NCI-H82 (cell line): ENCODE measurements at places on chromosomes 1 and 21.
A peak's percentile ranks its signal among the peaks of the same experiment; 100 is the strongest.

GRCh38 chr1:17574516-17574915, 35.0 kb downstream of the ARHGEF10L start:
- DNase-seq = peak; percentile 34

DNA sequence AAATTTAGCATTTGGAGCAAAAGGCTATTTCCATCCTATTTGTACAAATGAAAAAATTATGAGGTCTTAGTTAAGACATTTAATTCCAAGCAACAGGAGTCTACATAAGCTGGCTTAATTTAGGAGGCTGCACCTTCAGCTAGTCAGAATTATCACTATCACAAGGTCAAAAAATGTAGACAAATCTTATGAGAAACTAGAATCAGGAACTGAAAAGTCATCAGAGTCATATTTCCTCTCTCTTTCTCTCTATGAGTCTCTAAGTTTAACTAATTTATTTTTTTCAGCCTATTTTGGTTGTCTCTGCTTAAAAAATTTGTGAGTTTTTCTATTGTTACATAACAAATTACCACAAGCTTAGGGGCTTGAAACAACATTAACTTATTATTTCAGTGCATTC, 807.1 kb upstream of the PRMT6 start:
- DNase-seq = no peak

DNA sequence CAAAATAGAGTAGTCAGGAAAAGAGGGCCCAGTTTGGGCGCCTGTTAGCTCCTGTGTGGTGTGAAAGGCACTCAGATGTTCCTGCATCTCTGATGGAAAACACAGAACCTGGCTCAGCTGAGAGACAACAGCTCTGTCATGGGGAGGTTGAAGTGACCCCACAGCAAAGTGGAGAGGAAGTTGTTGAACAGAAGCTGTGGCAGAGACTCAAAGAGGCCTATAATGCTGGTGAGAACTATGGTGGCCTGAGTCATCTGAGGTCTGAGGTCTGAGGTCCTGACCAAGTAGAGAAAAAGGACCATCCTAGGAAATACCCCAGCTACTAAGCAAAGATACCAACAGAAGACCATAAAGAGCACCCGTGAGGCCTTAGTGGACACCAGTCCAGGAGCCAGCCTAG, 45.6 kb upstream of the JAK1 start:
- DNase-seq = no peak

DNA sequence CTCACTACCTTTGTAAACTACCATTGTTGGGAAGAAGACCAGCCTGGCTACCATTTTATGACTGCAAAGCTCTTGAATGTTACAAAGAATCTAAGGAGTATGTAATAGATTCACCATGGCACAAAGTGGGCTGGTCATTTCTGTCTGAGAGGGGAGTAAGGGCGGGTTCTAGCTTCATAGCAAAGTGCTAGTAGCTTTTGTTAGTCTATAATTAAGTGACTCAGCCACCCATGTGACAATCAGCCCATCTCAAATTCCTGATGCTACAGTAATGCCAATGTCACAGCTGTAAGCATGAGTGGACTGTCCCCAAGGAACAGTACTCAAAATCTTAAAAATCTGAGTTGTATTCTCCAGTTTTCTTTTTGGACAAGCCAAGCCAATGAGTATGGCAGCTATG, 15.4 kb upstream of the OTUD3 start:
- no peak for DNase-seq

- no peak for DNase-seq
These were observed 7.1 kb downstream of the PTGFRN start for GRCh38 chr1:116916533-116917445.

DNA sequence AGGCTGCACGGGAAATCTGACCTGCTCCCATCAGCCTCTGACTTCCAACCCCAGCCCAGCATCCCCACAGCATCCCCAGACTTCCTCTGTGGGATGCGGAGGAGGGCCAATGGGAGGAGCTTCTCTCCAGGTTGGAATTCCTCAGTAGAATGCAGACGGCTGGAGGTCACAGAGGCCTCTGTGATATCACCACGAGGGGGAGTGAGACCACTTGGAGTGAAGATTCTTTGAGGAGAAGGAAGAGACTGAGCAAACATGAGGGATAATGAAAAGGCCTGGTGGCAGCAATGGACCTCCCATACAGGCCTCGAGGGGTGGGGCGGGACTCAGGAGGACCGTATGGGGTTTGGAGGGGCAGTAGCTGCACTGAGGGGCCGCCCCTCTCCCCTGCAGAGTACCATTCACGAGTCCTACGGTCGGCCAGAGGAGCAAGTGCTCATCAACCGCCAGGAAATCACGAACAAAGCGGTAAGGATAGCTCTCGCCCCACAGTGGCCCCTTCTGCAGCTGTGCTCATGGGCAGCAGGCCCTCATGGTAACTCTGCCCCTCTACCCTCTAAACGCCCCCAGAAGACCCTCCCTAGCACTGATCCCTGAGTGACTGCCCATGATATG, at the start of gene CATSPER4:
CATSPER4 (plus strand) TSS at position 230 of the 615 bp plus-strand sequence; CDS start at position 256, 26 bp downstream.
- DNase-seq = peak; percentile 80
